ENCODE measurements at places on chromosomes 4 and X.

DNA sequence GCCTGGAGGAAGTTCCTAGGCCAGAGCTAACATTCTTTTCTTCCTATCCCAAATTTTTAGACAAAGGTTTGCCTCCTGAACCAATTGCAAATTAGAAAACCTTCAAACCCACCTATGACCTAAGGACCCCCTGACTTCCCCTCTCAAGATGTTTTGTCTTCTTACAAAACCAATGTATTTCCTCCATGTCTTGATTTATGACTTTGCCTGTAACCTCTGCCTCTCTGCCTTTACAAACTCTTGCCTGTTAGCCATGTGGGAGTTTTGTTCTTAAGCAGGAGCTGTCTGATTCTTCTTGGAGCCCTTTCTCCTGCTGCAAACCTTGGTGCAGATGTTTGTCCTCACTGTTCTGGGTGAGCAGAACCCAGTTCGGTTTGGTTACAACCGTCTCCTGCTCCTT is 222.3 kb upstream of the BOD1L1 start:
- no peak for DNase-seq

GRCh38 chr4:123378794-123379193 is 17.8 kb upstream of the SPRY1 start:
- no peak for DNase-seq

DNA sequence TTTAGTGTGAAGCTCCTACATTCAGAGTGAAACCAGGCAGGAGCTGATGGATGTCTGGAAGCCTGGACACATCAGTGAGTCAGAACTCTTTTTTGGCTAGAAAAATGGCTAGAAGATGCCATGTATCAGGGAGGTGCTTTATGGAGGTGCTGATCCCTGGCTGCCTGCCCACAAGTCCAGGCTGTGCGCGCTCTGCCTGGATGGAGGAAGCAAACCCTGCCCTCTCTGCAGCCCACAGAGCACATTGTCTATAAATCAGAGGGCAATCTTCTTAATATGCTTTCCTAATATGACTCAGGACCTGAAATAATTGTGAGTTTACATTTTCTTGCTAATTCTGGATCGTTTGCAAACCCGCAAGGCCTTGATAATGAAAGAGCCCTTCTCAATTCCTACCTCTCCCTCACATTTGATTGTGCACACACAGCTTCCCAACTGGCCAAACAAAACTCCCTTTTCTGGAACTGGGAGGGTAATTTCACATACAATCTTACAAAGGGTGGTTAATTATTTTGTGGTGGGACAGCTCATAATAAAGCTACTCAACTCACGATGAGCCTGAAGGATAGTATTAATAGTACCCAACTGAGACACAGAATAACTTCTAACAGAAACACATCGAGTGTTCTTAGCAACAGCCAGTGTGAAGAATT is 11.7 kb downstream of the MFAP3L start:
- no peak for DNase-seq

DNA sequence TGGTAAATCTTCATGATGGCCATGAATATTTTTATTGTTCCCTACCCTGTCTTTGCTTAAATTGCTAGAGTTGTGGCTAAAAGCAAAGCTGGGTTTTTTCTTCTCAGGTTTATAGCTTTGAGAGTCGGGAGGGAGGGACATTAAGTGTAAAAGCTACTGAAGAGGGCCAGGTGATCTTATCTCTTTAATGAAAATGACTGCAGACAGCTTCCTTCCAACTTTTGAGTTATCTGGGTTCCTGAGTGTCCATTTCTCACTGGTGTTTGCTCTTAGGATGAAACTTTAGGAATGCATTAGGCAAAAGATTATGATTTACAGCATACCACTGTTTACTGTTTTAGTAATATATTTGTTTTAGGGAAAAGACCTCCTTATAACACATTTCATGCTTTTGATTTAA is 187.7 kb downstream of the SHROOM3 start:
- no peak for DNase-seq

DNA sequence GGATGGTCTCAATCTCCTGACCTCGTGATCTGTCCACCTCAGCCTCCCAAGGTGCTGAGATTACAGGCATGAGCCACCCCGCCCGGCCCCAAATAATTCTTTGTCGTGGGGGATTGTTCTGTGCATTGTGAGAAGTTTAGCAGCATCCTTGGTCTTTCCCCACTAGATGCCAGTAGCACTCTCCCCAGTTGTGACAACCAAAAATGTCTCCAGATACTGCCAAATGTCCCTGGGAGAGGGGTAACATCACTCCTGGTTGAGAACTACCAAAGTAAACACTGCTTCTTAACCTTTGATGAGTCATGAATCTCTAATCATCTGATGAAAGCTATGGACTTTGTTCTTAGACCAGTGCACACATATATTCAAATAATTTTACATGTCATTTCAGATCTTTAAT is 90.7 kb upstream of the BRS3 start:
- no peak for DNase-seq

DNA sequence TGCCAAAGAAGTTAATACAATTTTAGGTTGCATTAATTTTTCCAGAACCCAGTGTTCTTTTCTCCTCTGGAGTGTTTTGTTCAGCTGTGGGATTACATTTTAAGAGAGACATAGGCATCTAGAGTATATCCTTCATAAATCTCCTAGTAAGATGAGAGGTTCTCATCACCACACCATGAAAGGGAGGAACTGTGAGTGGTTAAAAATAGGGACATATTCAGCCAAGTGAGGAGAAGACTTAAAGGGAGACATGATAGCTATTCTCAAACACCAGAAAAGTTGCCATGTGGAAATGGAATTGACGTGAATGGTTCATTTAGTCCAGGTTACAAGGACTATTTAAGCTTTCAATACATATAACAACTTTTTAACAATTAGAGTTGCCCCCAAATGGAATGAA is 6.5 kb upstream of the MRPL1 start:
- DNase-seq = no peak

DNA sequence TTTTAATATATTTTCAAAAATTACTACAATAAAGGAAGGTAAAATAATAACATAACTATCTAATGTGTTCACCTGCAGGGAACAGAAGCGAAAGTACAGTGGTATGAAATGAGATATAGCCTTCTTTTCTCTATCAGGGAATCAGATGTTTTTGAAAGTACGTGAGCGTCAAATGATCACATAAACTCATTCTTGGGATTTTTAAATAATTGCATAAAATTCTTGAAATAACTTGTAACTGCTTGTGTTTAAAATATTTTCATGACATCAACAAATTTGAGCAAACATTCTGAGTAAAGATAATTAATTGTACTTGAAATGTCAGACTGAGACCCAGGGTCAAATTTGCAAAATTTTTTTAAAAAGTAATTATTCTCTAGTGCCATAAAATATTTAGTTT is 193.5 kb upstream of the NEIL3 start:
- DNase-seq = no peak

GRCh38 chr4:79788884-79789283 is 284.1 kb downstream of the ANTXR2 start:
- no peak for DNase-seq

GRCh38 chr4:39354254-39354552 is 12.0 kb downstream of the RFC1 start:
- no peak for DNase-seq

GRCh38 chrX:23118890-23119527 is 119.2 kb downstream of the DDX53 start:
- no peak for DNase-seq

- no peak for DNase-seq
Measured at GRCh38 chr4:166019441-166020220, 146.6 kb downstream of the TLL1 start.

GRCh38 chr4:139301821-139302611 is at the start of gene NDUFC1:
NDUFC1 (minus strand) TSS chr4:139302477; CDS start chr4:139295798, 6,679 bp downstream.
- DNase-seq = peak; percentile 20

DNA sequence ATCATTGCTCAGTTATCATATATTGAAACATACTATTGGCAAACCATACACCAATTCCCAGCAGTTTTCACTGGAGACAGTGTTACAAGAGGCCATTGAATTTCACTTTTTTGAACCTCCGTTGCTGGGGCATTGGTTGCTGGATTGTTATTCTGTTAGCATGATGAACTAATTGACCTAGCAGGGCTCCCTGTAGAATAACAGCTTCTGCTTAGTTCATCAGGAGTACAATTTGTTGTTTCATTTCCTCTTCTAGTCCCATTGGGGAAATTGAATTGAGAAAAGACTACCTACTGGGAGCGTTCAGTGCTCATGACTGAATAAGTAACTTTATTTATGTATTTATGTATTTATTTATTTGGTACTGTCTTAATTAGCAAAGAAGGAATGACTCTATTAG is 151.6 kb downstream of the SLIT2 start:
- no peak for DNase-seq

DNA sequence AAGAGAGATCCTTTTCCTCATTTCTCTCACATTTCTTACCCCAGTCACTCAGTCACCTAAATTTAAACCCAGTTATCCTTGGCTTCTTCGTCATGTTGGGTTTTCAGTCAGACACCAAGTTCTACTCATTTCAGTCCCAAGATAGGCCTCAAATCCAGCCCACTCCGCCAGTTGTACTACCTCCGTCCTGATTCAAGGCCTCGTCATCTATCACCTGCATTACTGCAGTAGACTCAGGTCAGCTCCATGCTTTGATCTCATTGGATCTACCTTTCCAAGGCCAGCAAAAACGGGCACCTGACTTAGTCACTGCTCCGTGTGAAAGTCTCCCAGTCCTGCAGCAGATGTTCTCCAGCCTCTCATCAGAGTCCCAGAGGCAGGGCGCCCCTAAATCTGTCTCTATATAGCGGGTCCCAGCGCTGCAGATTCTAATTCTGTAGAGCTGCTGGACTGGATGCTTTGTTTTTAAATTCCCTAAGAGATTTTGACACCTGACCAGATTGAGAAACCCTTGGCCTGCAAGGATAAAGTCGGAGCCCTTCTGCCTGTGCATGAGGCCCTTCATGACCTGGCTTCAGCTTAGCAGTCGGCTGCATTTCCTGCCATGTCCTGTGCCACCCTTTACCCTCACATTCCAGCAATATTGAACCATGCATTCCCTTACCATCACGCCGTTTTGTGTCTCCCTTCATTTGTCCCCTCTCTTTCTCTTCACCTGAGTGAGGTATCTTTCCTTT is 53.7 kb downstream of the ZFX start:
- no peak for DNase-seq

- peak; percentile 47 for DNase-seq
Measured at GRCh38 chrX:33434256-33435092, 223.1 kb upstream of the DMD start.

- DNase-seq = no peak
Measured at GRCh38 chrX:119503484-119503861, 35.2 kb downstream of the SLC25A5 start.

DNA sequence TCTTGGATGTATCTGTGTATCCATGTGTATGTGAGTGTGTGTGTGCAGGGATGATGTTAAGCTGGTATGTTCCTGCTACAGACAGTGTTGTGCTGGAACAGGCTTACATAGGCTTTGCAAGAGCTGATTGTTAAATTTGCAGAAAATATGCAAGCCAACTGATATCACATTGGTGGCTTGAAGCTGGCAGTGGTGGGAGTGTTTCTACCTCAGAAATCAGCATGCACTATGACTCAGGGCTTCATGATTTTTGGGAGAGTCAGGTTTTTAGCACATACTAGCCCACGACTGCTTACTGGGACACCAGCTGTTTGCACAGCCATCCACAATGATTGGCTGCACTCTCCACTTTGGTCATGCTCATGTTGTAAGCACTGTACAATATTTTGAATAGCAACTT is 261.8 kb downstream of the DHX15 start:
- DNase-seq = no peak

GRCh38 chrX:141278306-141278705 is 36.0 kb upstream of the SPANXC start:
- no peak for DNase-seq

GRCh38 chr4:73676861-73677323 is 56.7 kb upstream of the RASSF6 start:
- no peak for DNase-seq

GRCh38 chr4:85669204-85669603 is 194.3 kb downstream of the ARHGAP24 start:
- DNase-seq = no peak

- DNase-seq = peak; percentile 16
Measured at GRCh38 chrX:54042609-54043021, 1.7 kb downstream of the PHF8 start.

DNA sequence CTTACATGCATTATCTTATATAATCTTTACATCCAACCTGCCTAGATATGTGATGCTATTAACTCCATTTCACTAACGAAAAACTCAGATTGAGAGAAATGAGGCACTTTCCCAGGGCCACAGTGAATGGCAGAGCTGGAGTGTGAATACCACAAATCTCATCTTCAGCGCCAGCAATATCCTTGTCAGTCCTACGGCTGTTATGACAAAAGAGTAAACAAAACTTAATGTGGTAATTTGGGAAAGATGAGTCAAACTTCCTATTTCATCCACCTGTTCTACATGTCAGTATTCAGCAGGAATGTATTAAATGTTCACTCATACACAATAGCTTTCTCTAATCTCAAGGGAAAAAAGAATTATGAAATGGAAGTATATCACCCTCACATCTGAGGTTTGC is 56.9 kb downstream of the FAT1 start:
- no peak for DNase-seq

DNA sequence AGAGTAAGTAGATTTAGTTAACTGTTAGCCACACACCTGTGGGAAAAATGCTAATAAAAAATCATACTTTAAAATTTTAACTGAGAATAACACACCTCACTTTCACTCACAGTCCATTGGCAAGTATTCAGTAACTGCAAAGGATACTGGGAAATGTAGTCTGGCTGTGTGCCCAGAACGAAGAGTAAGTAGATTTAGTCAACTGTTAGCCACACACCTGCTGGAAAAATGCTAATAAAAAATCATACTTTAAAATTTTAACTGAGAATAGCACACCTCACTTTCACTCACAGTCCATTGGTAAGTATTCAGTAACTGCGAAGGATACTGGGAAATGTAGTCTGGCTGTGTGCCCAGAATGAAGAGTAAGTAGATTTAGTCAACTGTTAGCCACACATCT is 178.4 kb upstream of the NWD2 start:
- DNase-seq = peak; percentile 27

DNA sequence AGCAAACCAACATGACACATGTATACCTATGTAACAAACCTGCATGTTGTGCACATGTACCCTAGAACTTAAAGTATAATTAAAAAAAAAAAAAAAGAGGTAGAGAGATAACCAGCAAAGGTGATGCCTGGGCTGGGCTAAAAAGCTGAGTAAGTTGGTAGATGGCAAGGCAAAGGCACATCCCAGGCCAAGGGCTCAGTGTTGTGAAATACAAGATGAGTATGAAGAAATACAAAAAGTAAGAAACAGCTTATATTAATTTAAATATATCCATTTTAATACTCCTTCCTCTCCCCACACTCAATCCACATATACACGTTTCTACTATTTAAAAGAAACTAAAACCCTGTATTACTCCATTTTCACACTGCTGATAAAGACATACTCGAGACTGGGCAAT is 25.8 kb downstream of the TEC start:
- DNase-seq = no peak

DNA sequence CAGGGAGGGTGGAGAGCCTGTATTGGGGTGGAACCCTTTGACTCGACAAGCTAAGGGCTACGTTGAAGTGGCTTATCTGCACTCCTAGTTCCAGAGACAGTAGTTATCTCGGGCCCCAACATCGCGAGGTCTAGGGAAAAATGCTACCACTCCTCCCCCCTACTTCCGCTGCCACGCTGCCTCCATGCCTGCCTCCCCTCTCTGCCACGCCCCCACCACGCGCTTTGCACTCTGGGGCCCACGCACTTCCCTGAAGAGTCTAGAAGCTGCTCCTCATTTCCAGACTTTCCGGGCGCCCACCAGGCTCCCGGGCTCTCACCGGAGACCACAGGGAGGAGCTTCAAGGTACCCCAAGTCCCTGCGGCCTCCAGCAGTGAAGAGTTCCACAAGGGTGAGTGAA is at the start of gene PASD1:
TSS of gene PASD1 (plus strand) at position 227 of the 400 bp plus-strand sequence. CDS start 37,879 bp downstream, outside the sequence.
- DNase-seq = no peak
